Suppressor macrophage treated with lipopolysaccharide for 1 hour (primary cell): ENCODE measurements at places on chromosomes 12 and 14.

GRCh38 chr12:4539167-4539870 is 629 bp downstream of the RAD51AP1 start:
- DNase-seq = no peak

DNA sequence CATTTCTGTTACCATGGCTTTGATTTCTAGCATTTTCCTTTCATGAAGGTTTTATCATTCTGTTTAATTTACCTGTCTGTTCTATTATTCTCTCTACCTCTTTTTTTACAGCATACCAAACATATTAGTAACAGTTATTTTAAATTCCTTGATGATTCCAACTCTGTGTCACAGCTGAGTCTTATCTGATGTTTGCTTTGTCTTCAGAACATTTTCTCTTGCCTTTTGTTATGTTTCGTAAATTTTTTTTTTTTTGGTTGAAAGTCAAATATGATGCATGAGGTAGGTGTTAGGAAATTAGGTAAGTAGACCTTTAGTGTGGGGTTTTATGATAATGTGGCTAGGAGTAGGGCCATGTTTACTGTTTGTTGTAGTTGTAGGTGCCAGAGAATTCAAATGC is 496.4 kb downstream of the FOXG1 start:
- no peak for DNase-seq

- peak; percentile 90 for DNase-seq
Measured at GRCh38 chr14:100067971-100068959, 3.0 kb downstream of the EVL start.

- DNase-seq = peak; percentile 41
Measured at GRCh38 chr12:64385468-64385867, 5.1 kb downstream of the C12orf56 start.

- no peak for DNase-seq
Measured at GRCh38 chr14:29745863-29746262, 181.8 kb downstream of the PRKD1 start.

DNA sequence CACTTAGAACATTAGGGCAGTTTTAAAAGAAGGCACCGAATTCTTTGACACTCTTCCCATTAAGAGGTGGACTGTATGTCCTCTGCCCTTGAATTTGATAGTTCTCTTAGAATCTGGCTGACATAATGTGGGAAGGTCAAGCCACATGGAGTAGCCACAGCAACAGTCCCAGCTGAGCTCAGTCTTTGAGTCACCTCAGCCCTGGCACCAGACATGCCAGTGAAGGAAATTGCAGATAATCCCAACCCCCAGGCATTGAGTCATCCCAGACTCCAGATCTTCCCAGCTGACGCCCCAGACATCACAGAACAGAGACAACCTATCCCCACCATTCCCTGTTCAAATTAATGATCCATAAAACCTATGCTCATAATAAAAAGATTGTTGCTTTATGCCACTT is 83.4 kb downstream of the GTF2A1 start:
- peak; percentile 74 for DNase-seq

- peak; percentile 49 for DNase-seq
Measured at GRCh38 chr14:77707355-77707723, 484 bp downstream of the ALKBH1 start.

DNA sequence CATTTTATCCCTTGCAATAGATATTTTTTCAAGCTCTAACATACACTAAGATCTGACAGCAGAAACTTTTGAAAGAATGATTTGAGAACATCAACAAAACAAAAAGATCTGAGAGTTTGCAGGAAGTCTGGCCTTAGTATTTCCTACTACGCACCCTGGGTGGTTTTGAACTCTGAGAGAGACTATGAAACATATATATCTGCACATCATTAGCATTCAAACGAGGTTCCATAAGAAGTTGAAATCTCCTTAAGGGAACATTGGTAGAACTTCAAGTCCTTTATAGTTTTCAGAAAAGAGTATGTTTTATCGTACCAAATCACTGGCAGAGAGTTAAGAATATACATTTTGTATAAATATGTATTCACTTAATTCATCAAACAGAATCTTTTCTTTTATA is 86.3 kb downstream of the RMST start:
- DNase-seq = no peak

GRCh38 chr14:93914278-93914677 is 12.9 kb upstream of the FAM181A start:
- no peak for DNase-seq

GRCh38 chr14:54788701-54789100 is 113.9 kb downstream of the GCH1 start:
- DNase-seq = no peak
